Activated naive CD8-positive, alpha-beta T cell treated with anti-CD3 and anti-CD28 coated beads, Interleukin-2, amount 50 U/mL, for 16 hours (primary cell): ENCODE measurements at places on chromosomes 13 and 19.
A peak's percentile ranks its signal among the peaks of the same experiment; 100 is the strongest.

DNA sequence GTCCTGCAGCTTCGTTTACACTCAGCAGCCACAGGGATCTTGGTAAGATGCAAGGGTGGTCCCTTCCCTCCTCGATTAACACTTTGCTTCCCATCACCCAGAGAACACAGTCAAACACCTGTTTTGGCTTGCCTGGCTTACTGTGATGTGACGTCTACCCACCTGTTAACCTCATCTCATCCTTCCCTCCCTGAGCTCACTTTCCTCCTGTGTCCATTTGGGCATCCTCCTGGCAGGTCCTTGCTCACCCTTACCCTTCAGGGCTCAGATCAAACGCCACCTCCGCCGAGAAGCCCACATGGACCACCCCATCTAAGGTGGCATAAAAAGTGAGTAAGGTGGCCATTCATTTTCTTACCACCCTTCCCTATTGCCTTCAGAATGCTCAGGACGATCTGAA lies 9.2 kb downstream of the FIZ1 start:
- no peak for DNase-seq

- DNase-seq, result peak; percentile 28
Measured at GRCh38 chr19:17235300-17235970, 9.4 kb downstream of the OCEL1 start.

GRCh38 chr13:26688980-26689379 lies 71.6 kb downstream of the GPR12 start:
- DNase-seq, result no peak

- DNase-seq, result no peak
Measured at GRCh38 chr19:45068041-45068440, 8.2 kb downstream of the ZNF296 start.

DNA sequence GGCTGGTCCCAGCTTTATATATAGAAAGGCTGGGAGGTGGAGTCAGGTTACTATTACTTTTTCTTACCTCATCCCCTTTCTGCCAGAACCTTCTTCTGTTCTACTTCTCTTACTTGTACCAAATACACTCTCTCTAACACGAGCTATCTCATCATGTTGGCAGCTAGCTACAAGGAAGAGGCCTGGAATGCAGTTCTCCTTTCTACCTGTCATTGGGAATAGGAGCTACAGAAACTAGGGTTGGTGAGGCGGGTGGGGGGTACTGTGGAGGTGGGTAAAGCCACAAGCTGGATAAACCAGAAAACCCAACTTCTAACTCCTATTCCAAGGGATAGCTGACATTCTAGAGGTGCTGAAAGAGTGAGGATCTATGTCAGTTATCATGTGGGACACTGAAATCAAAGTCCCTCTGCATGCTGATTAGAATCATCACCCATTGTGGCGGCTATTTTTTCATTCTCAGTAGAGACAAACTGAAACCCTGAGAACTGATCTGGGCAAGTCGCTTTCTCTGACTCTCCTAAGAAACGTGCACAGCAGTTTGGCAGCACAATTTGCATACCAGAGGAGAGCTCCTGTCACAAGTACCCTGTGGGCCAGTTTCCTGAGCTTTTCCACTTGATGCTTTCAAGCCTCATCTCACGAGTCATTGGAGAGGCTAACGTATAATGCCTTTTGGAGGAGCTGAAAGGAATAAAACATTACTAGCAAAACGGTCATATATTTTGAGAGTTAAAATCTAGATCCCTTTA lies 358.1 kb downstream of the ENOX1 start:
- DNase-seq, result no peak

DNA sequence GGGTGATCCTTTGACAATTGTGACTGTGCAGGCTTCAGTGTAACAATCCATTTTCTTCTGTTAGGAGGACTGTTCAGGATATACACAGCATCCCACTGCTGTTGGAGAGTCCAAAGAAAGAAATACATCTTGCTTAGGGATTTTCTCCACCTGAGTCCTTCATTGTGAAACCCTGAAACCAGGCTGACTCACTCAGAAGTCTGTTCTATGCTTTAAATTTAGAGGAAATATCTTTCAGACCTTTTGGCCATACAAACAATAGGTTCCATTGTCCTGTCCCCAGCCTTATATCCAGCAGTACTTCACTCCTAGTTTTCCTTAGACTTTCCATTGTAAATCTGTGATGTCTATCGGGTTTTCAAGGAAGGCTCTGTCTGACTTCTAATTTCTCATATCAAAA lies 379.1 kb downstream of the SUCLA2 start:
- no peak for DNase-seq

- DNase-seq, result no peak
Measured at GRCh38 chr19:38284422-38284821, 19.6 kb upstream of the C19orf33 start.

DNA sequence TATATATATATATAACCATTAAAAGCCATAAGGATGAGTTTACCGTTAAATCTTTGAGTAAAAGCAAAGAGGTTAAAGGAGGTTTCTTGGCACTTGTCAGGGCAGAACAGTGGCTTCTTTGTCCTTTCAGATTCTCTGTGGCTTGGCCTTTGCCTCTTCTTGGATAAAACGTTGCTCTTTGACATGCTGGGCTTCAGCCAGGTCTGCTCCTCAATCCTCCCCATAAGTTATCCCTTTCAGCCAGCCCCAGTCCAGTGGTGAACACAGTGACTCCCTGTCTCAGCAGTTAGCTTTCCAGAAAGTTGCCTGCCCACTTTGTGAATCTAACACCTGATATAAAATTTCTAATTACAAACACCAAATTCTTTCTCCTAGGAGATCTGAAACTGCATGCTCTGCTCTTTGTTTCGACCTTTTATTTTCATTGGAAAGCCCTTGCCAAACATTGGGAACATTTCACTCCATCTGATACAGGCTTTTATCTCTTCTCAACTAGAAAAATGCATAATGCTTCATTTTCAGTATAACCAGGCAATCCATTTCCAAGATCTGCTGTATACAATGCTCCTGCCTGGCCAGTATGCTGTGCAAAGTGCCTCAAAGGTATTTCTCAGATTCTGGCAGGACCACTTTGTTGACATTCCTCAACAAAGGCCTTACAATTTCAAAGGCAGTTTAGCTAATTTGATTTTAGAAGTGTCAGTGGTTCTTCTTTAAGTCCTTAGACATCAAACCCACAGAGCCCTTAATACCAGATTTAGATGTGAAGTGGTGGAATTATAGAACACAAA lies 16.2 kb upstream of the MED4 start:
- no peak for DNase-seq

DNA sequence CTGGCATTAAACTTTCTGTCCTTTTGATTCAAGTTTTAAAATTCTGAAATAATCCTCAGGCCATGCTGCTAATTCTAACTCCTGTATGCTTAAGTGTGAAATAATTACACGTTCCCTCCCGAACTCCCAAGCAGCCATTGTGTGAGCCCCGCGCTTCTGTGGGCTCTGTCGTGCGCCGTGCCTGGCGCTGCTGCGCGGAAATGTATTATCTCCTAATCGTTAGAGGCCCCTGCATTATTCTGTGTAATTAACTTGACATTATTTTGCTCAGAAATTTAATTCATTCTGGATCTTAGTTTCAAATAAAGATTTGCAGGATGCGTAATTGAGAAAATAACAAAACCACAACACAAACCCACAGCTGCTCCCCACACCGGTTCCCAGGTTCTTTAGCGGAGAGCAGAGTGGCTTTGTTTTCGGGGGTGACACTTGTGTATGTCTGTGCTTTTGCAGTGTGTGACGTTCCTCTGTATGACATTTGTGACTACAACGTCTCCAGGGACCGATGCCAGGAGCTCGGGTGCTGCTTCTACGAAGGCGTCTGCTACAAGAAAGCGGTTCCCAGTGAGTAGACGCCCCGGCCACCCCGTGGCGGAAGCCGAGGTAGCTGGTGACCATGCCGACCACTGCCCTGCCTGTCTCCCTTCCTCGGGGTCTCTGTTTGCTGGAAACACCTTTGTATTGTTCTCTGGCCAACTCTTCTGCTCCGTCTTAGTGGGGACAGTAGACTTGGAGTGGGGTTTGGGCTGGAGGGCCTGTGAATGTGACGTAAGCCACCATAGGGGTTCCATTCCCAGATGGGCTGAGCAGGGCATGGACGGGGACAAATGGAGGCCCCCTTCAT lies 7.5 kb downstream of the TEX29 start:
- no peak for DNase-seq

GRCh38 chr19:30719189-30719998 lies 347.2 kb downstream of the ZNF536 start:
- no peak for DNase-seq

GRCh38 chr19:43673637-43674036 lies 3.7 kb upstream of the PLAUR start:
- no peak for DNase-seq

DNA sequence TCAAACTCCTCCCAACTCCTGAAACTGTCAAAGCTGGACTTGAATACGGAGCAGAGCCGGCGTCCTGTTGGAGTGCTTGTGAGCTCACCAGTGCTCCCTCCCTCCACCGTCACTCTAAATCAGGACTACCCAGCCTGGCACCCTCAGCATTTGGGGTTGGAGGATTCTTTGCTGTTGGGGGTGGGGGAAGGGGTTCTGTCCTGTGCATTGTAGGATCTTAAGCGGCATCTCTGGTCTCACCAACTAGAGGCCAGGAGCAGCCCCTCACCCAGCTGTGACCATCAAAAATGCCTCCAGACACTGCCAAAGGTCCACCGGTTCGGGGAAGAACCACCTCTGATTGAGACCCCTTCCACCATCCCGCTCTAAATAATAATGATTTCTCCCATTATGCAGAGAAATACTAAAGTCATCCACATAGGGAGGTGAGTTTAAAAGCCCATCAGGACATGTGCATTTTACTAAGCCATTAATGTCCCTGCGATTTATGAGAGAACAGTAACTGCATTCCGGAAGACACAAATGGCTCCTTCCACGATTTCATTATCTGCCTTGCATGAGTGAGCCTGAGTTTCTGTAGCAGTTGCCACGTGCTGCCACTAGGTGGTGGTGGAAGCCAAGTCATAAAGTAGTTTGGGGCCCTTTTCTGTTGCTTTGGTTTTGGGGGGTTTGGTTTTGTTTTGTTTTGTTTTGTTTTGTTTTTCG lies 16.1 kb upstream of the USP29 start:
- DNase-seq, result peak; percentile 32

DNA sequence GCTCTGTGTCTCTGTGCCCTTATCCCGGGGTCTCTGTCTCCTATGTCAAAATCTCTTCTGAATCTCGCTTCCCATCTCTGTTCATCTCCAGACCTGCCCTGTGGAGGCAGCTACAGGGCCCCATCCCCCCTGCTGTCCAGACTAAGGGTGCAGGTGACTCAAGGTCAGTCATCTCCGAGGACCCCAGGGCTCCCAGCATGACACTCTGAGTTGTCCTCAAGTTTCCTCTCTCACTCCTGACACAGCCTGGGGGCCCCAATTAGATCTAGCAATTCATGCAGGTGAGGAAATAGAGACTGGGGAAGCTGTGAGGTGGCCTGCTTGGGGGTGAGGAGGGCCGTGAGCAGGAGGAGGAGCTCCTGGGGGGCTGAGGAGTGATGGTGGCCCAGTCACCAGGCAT lies 2.1 kb upstream of the CNFN start:
- no peak for DNase-seq

DNA sequence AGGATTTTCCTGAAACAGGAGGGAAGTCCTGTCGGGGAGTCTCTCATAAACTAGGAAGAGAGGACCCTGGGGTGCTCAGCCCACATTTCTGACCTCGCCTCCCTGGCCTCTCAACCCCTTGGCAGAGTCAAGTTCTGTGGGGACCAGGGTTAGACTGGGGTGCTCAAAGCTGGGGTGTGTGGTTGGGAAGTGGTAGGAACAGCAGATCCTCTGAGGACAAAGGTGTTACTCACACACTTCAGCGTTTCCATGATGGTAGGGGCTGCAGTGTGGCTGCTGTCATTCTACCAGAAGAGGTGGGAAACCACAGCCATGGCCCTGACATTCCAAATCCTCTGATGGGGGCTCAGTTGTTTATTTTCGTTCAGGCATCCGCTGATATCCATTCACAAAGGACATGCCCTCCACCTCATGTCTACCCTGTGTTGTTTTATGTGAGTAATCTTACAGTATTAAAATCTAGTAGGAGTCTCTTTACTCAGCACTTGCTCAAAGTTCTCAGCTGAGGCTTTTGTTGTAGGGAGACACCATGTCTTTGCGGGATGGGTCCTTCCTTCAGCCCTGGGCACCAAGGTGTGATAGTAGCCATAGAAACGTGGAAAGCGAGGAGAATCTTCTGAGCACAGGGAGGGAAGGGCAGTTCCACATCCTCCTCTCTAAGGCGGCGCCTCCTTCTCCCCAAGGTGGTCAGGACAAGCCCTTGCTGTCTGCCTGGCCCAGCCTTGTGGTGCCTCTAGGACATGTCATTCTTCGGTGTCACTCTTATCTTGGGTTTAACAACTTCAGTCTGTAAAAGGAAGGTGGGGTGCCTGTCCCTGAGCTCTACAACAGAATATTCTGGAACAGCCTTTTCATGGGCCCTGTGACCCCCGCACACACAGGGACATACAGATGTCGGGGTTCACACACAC lies 1.5 kb downstream of the KIR2DL3 start:
- no peak for DNase-seq

DNA sequence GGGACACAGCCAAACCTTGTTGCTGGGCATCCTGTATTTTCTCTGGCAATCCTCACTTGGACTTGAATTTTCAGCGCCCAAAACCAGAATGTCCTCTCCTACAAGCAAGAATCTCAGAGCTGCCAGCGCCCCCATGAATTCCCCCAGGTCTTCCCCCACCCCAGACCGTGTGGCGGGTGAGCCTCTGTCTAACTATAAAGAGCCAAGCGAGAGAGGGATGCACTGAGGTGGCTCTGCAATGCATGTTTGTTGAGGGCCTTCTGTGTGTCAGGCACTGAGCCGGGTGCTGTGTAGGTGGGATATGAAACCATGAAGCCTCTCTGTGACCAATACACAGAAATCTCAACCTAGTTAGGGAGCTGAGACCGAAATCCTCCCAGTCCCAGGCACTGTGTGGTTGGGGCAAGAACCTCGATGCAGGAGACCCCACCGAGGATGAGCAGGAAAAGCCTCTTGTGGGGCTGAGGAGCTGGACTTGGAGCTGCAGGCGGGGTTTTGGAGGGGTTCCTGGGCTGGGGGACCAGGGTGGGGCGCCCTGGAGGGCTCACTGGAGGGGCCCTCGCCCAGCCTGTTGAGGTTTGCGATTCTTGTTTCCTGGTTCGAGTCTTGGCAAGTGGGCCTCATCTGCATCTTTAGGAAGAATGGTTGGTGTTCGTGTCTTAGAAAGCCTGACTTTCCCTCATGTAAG lies 12.4 kb upstream of the PROZ start:
- DNase-seq, result no peak

DNA sequence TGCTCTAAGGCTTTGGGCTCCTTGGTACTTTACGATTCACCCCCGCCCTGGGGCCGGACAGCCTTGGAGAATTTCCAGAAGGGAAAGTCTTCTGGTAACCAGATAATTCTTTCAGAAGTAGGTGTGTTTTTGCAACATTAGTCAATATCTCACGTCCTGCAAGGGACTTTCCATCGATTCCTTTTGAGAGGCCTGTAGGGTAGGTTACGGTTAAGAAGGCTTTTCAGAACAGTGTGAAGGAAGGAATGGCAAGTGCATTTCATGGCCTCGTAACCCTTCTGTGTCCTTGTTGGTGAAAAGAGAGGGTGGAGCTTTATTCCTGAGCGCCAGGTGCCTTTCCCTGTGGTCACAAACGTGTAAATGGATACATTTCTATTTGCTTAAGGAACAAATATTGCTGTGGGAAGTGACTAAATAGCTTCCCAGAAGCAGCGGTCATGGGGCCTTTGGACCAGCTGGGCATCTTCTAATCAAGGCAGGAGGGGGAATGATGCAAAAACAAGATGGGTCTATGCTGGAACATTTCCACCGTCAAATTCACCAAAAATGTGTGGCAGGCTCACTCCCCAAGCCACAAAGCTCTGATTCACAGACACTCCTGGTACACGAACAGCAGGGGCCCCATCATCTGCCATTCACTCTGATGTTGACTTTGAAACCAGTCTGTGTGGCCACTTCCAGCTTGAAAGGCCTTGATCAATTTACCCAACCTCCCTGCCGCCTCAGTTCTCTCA lies 99.2 kb downstream of the ANKRD10 start:
- no peak for DNase-seq
